ENCODE measurements at places on chromosomes 6 and 20.
A peak's percentile ranks its signal among the peaks of the same experiment; 100 is the strongest.

DNA sequence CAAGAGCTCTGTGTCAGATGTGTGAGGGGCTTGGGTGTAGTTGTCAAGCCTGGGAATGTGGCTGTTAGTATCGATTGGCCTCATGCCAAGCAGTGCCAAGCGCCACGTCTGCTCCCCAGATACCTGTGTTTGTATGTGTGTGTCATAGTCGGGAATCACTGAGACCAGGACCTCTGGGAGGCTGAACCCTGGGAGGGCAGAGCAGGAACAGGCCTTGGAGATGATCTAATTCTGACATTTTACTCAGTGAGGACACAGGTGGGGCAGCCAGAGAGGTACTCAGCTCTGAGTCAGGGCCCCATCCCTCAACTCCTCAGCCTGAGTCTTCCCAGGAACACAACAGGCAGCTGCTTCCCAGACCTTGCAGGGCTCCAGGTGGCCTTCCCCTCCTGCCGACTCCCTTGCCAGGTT lies 51.2 kb upstream of the FANCE start:
- DNase-seq = no peak

DNA sequence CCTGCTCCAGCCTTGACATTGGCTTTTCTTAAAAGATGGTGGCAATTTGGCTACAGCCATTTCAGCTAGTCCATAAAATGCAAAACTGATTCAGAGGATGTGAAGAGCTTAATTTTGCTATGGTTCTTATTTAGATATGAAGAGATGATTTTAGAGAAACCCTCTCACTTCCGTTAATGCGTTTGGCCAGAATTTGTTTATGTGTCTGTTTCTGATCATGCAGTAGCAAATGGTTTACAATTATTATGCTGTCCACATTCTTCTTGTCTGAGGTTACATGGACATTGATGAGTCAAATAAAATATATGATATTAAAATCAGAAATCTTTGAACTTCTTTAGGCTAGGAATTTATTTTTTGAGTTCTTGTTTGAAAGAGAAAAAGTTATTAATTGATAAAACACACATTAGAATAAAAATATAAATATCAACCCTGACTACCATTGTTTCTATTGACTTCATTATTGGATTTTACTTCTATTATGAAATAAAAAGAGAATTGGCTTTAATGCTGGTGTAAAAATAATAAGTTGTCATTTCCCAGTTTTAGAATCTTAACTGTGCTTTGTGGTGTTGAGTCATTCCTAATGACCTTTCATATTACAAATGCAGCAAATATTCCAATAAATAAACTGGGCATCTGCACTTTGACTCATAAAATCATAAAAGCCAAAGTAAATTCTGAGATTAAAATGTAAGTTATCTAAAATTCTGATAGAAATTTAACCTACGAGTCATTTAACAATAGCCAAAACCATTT lies 1286.0 kb upstream of the GJE1 start:
- no peak for DNase-seq

DNA sequence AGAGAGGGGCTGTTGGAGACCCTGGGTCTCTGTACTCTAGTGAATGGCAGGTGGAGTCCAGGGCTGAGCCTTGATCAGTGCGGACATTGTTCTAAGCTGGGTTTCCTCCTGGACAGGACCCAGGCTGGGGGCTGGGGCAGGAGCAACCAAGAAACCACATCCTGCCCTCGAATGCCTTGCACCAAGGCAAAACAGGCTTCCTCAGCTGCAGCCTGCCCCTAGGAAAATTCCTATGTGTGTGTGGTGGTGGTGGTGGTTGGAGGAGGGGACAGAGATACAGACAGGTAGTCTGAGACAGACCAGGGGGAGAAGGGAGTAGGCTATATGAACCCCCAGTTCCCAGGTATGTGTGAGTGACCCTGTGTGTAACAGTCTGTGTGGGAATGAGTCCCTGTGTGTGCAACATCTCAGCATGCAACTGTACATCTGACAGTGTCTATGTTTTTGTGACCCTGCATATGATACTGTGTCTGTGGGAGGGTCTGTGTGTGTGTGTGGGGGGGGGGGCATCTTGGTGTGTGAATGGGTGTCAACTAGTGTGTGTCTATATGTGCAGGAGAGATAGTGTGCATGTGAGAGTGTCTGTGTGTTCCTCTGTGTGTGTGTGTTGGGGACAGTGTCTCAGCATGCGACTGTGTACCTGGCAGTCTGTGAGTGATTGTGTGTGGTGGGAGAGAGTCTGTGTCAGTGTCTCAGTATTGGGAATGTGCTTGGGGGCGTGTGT lies 3.0 kb downstream of the GLP1R start:
- no peak for DNase-seq

DNA sequence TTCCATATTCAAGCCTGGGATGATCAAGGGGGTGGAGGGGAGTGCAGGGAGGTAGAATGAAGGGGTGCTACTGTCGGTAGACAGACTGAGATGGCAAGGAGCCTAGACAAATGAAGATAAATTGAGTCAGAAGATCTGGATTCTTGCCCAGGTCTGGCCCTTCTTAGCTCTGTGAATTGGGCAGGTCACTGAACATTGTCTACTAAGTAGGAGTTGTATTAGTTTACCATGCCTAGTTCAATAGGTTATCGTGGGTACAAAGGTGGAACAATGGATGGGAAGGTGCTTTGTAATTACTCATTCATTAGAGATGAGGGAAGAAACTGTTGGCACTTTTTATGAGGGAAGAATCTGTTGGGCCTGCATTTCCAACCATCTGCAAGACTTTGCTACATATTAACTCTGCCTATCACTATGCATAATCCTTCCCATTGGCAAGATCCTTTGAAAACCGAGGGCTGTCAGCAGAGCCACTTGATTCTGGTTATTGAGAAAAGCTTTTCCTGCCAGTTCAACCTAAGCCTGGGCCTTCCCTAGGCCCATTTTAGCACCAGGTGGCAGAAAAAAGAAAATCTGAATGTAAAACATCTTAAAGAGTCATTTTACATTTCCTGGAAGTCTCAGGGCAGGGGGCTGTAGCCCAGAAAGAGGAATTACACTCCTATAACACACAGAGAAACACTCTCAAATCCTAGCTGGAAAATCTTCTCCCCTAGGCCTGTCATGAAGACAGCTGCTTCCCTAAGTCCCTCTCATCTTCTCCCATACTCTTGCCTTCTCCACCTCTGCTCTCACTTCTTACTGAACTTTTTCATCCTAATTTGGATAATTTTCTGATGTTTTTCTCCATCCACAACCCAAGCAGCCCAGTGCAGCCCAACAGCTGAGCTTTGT lies 103.5 kb downstream of the CD24 start:
- DNase-seq = no peak

GRCh38 chr6:84033523-84034451 lies at the start of gene MRAP2:
Gene MRAP2, plus strand, starts transcription at chr6:84033772. Its CDS starts 21,547 bp downstream, at chr6:84055319.
- DNase-seq = peak; percentile 10

DNA sequence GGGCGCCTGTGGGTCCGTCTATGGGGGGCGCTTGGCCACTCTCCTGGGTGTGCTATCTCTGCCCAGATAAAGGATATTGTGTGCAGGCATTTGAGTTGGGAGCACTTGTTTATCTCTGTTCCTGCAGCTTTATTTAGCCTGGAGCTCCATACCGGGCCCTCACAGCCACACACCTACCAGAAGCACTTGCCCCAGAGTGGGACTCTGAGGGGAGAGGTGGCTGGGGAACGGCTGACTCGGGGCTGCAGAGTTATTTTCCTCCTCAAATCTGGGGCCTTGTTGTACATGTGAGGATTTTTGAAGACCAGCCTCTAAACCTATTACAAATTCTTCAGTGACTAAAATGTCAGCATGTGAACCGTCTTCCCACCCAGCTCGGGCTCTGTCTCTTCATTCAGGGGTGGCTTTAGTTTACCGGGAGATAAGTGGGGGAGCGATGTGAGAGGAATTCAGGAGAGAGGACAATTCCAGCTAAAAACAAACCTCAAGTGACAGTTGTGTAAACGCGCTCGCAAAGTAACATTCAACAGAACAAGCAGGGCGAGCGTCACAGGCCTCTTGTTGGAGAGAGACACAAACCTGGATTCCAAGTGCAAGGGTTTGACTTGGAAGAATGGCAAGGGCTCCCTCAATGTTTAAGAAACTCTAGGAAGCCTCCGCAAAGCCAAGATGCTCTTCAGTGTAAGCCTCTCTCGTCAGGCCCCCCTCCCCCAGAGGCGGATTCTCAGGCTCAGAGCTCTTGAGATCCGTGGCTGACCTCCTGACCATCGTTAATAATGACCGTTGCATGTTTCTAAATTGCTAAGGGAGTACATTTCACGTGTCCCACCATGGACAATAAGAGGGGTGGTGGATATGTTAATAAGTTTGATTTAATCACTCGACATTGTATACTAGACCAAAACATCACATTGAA lies 548.9 kb downstream of the QKI start:
- no peak for DNase-seq

- DNase-seq = no peak
These were observed 12.8 kb downstream of the NFATC2 start for GRCh38 chr20:51529758-51530157.

DNA sequence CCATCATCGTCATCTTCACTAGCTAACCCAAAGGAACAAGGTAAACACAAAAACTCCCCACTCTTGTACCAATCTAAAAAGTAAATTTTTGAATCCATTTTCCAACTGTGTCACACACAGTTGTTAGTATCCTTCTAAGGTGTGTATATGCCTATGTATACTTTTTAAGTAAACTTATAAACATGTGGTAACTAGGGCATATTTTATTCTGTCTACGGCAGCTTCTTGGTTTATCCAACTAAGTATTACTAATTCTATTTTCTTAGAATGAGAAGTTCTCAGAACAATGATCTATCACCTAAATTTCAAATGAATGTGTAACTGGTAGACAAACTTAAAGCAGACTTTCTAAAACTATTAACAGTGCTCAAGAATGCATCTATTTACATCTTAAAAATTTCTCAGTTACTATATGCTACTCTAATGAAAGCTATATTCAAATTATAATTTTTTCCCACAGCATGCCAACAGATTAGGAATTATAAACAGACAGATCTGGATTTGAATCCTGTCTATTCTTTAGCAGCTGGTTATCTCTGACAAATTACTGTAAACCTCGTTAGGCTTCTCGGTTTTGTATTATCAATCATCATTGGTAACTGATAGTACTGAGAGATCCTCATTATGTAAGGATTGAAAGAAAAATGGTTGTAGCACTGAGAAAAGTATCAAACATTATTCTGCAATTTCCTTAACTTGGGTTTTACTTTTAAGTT lies 1.8 kb upstream of the PLN start:
- DNase-seq = no peak

DNA sequence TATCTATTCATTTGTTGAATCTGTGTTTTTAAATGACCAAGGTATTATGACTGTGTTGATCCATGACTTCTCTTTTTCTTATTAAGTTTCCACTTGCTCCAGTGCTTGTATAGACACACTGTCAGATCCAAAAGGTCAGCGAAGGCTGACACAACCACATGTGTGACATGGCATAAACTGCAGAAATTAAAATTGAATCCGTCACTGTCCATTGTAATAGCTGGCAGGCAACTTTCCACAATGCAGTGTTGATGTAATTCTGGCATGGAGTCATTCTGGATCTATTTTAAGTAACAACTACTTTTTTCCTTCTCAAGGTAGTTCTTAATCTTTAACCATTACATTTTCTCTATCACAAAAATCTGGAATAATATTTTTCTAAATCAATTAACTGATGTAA lies 145.3 kb downstream of the AIG1 start:
- DNase-seq = no peak

DNA sequence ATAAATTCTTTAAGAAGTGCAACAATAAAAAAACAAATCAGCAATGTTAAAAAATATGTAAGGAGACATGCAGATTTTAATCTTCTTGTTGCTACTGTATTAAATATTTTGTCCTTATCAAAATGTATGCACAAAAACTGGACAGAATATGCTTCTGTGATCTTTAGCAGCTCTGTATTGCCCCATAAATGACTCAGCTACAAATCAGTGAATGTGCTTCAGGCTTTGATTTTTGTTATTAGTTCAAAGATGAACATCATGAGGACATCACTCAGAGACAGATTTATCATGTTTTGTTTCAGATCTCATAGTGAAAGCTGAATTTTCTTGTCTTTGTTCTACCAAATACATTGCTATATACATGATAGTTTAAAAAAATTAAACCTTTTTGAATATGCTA lies 312.4 kb downstream of the GRIK2 start:
- DNase-seq = no peak

DNA sequence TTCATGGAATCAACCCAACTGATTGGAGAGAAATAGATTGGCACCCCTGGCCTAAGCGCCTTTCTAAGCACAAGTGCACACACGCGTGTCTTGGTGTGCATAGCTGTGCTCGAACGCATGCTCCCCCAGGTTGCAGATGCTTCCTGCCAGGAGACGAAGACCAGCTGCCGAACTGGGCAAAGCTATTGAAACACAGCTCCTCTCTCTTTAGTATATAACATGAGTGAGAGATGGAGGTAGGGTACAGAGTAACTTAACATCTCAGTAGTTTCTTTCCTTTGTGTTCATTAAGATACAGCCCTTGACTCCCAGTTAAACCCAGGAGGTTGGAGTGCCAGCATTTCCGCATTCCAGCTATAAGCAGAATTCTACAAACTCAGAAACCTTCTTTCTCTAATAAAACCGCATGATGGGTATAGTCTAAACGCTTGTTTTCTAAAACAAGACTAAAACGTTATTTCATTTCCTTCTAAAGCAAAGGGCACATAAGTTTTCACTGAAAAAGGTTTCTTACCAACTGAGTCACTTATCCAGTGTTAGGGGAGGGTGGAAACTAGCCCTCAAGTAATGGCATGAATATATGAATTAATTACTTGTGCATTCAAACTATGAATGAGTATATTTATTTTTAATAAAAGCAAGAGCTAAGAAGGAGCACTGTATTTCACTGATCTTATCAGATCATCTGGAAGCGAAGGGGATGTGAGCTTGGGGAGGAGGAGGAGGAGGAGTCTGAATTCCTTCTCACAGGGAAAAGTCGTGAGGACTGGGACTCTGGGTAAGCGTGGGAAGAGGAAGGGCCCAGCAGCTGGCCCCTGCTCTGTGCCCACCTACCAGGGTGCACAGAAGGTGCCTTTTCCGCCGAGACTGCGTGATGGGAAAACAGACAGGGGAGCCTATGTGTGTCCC lies 179.2 kb downstream of the TMEM242 start:
- no peak for DNase-seq

DNA sequence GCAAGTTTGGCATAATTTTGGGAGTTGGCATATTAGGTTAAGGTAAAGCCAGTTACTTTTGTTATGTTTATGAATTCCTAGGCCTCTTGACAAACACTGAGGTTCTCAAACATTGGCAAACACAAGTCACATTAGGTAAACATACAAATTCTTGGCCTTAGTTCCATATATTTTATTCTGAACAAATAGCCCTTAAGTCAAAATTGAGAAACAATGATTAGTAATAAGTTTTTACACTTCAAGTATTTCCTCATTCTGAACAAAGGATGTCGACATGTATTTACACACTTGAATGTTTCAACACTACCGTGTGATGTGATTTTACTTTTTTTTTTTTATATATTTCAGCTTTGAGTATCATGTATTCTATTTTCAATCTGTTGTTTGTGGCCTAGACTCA lies 3.8 kb upstream of the ECHDC1 start:
- DNase-seq = no peak

DNA sequence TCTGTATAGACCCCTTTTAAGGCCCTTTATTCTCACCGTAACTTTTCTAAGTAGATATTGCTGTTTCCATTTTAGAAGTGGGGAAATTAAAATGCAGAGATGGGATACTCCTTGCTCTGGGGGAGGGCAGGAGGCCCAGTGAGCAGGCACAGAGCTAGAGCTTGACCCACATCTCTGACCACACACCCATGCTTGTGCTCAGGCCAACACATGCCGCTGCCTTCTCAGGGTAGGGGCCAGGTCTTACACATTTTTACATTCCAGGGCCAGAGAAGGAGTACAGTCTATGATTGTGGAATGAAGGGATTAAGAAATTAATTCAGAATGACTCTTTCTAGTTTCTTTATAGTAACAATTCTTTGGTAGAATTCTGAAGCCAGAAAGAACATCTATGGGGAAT lies 104.8 kb downstream of the SOBP start:
- DNase-seq = no peak

GRCh38 chr20:64119301-64119680 lies 11.9 kb upstream of the NPBWR2 start:
- no peak for DNase-seq
